Left ventricle myocardium inferior (tissue), 1 donor: ENCODE measurements at places on chromosomes 7 and 10. TPM values are rescaled to one million over a fixed set of nuclear protein-coding genes. Genes with fewer than 3 reads are reported as not detected.

DNA sequence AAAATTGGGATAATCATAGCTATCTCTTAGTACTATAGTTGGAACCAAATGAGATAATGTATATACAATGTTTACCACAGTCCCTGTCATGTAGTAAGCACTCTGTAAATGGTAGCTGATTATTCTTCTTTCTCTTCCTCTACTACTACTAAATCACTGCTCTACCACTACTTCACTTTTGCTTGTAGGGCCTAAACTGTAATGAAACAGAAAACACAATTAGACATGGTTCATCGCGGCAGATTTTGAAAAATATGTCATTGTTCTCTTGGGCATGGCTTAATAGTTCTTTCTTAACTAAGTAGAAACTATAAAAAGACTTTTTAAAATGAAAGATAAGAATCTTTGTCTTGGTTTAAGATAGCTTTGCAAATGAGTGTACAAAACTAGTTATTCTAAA is 34.9 kb downstream of the R3HCC1L start:
- no peaks in the 10 kb centered on the region for H3K27me3 ChIP-seq
- H3K36me3 ChIP-seq, result peaks cover 20% of the 10 kb centered on the region
- H3K4me1 ChIP-seq, result peaks cover 36% of the 10 kb centered on the region
- H3K4me3 ChIP-seq, result no peak overlapping the region

The TMEM184A gene
- total RNA-seq, result 0.36 TPM

DNA sequence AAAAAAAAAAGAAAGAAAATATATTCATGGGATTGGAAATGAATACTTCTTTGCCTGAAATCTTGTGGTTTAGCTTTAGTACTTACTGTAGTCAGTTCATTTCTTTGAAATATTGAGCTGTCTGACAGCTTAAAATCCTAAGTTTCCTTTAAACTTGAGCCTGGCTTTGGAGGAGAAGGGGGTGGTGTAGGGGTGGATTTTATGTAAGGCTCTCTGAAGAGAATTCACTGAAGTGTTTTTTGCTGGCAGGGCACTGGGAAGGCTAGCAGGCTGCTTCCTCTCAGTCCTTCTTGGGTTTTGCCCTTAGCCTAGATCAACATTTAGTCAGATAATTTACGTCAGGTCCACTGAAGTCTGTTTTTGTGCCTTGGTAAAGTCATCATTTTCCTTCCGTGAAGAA is 516.5 kb downstream of the AUTS2 start:
- peaks cover 17% of the 10 kb centered on the region for H3K36me3 ChIP-seq
- DNase-seq, result no peak

- H3K4me3 ChIP-seq, result no peak overlapping the region
- peaks cover 17% of the 10 kb centered on the region for H3K4me1 ChIP-seq
- DNase-seq, result no peak
- H3K27me3 ChIP-seq, result no peaks in the 10 kb centered on the region
- no peaks in the 10 kb centered on the region for H3K36me3 ChIP-seq
These were observed 68.1 kb downstream of the PODXL start for GRCh38 chr7:131488361-131488760.

DNA sequence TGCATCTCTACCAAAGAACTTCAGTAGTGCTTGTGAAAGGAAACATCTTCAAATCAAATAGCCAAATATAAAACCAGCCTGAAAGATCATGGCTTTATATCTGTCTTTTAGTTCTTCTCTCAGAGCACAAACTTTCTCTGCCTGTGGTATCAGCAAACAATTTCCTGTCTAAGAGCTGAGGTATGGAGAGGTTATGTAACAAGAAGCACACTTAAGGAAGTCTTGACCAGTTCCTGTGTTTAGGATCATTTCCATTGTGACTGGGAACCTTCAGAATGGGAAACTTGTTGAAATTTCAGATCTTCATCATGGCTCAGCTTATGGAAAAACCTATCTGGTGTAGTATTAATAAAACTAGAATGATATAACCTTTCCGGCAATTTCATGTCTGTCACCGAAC is 148.8 kb downstream of the MBL2 start:
- H3K4me3 ChIP-seq, result no peak overlapping the region
- H3K36me3 ChIP-seq, result no peaks in the 10 kb centered on the region
- H3K27ac ChIP-seq, result no peak overlapping the region

- no peak for DNase-seq
- peak overlapping the region; percentile 96 for H3K4me3 ChIP-seq
- peaks cover 20% of the 10 kb centered on the region for H3K4me1 ChIP-seq
- peaks cover 42% of the 10 kb centered on the region for H3K36me3 ChIP-seq
- no peaks in the 10 kb centered on the region for H3K27me3 ChIP-seq
These were observed 765 bp downstream of the CCAR1 start for GRCh38 chr10:68721673-68722335.

The MACC1 gene
- total RNA-seq, result 0.03 TPM

The WNT8B gene
- not detected for total RNA-seq

The TUBAL3 gene
- total RNA-seq, result 0.36 TPM

GRCh38 chr10:30817541-30817940 is 188.0 kb upstream of the LYZL2 start:
- H3K27ac ChIP-seq, result peak overlapping the region; percentile 86
- peaks cover 45% of the 10 kb centered on the region for H3K4me1 ChIP-seq
- no peak for DNase-seq
- no peak overlapping the region for H3K4me3 ChIP-seq
- H3K27me3 ChIP-seq, result no peaks in the 10 kb centered on the region
- H3K36me3 ChIP-seq, result no peaks in the 10 kb centered on the region

GRCh38 chr10:128938558-128938957 is 528.5 kb upstream of the MGMT start:
- H3K4me1 ChIP-seq, result no peaks in the 10 kb centered on the region
- peaks cover 12% of the 10 kb centered on the region for H3K27me3 ChIP-seq

The NUDCD3 gene
- 107 TPM for total RNA-seq

DNA sequence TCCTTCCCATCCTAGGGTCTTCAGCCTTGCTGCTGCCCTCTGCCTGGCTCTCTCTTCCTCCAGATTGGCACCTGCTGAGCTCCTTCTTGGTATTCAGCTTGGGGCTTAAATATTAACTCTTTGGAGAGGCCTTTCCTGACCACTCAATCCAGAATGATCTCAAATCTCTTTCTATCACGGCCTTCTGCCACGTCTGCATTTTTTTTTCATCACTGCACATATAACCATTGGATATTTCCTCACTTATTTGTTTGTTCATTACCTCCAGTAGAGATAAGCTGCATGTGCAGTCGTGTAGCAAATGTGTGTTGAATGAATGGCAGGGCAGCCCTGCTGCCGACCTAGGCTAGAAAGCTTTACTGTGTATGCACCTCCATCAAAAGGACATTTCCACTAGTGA is 51.6 kb upstream of the MPP7 start:
- no peak overlapping the region for H3K27ac ChIP-seq
- no peaks in the 10 kb centered on the region for H3K27me3 ChIP-seq
- no peaks in the 10 kb centered on the region for H3K36me3 ChIP-seq
- DNase-seq, result no peak
- H3K4me1 ChIP-seq, result no peaks in the 10 kb centered on the region

GRCh38 chr7:43509906-43510305 is 73.0 kb upstream of the STK17A start:
- no peak overlapping the region for H3K4me3 ChIP-seq
- no peak overlapping the region for H3K27ac ChIP-seq
- no peak for DNase-seq
- peaks cover 28% of the 10 kb centered on the region for H3K27me3 ChIP-seq

DNA sequence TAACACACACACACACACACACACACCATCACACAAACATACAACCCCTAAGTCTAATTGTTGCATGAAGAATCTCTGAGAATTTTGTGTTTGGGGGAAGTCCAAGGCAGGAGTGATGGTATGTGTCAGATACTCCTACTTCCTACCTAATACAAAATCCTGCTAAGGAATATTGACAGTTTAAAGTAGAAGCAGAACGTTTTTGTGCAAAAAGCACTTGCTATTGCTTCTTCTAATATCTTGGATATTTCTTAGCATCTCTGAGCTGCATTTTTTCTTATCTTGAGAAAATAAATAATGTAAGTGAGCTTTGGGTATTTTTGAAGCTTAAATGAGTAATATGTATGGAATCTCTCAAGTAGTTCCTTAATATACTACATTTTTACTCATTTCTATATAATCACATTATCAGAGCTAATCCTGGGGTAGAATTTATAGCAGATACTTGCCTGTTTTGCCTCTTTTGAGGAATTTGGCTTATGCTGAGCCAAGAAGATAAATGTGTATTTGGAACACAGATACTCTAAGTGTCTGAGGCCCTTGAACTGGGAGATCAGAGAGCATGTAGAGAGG is 212.3 kb downstream of the DKK1 start:
- no peaks in the 10 kb centered on the region for H3K4me1 ChIP-seq
- H3K36me3 ChIP-seq, result no peaks in the 10 kb centered on the region
- no peak overlapping the region for H3K4me3 ChIP-seq
- peaks cover 5% of the 10 kb centered on the region for H3K27me3 ChIP-seq

The GDF2 gene
- not detected for total RNA-seq

GRCh38 chr10:93573051-93573909 is 6.8 kb downstream of the FFAR4 start:
- H3K36me3 ChIP-seq, result no peaks in the 10 kb centered on the region
- peak; percentile 20 for DNase-seq
- no peak overlapping the region for H3K27ac ChIP-seq
- H3K4me3 ChIP-seq, result no peak overlapping the region

DNA sequence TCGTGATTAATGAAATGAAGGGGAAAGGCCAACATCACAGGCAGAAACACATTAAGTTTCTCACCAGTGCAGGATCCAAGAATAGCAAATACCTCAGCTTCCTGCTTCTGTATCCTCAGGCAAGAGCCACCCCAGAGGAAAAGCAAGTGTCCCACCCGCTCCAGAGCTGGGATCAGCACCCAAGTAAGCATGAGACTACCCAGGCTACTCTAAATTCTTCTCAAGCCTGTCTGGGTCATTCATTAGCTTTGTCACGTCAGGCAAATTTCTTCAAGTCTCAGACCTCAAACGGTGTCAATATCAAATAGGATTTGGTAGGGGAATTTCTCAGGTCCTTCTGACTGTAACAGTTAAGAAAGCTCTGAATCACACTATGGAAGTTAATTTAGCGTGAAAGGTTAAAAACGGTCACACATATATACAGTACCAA is 59.0 kb downstream of the GNA12 start:
- no peak overlapping the region for H3K4me3 ChIP-seq
- H3K4me1 ChIP-seq, result peaks cover 57% of the 10 kb centered on the region
- H3K27ac ChIP-seq, result peak overlapping the region; percentile 76
- no peaks in the 10 kb centered on the region for H3K36me3 ChIP-seq
- DNase-seq, result no peak
